ENCODE measurements at places on chromosomes 6 and 20.
A peak's percentile ranks its signal among the peaks of the same experiment; 100 is the strongest.

DNA sequence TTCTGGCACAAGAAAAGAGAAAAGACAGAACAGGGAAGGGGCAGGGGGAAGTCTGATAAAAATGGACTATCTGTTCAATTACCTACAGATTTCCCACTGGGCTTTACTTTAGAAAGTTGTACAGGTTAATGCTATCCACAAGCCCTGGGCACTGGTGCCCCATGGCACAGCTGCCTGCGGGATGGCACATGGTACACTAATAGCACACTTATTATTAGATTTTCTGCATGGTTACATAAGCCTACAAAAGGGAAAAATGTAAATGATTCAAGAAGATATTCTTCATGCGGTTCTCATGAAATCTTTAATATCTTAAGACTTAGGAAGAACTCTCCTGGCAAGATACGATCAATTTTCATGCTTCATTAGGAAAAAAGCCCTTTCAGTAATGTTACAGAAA, 137.5 kb downstream of the GMPR start:
- DNase-seq: no peak

DNA sequence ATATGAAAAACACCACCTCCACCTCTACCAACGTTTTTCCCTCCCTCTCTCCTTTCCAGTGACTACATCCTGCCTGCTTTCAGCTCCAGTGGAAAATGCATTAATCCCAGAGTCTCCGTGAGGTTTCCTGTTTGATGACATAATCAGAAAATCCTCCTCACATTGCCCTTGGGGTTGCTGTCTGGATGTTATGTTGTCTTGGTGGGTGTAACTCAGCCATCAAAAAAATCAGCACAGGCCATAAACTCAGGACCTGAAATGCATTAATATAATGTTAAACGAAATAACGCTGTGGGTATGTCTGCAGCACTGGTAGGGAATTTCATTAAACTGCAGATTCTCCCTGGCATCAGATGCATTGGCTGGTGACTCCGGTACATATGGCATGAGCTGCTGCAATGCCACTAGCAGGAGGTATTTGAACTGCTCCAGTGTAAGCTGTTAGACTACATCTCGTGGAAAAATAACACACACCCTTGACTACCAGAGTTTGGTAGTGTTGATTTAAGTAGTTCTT, 297.8 kb downstream of the PRL start:
- peak; percentile 38 for DNase-seq

GRCh38 chr20:9139106-9139833, 70.4 kb downstream of the PLCB4 start:
- DNase-seq: no peak

- DNase-seq: no peak
Measured at GRCh38 chr6:73858376-73858775, 162.4 kb downstream of the CD109 start.

DNA sequence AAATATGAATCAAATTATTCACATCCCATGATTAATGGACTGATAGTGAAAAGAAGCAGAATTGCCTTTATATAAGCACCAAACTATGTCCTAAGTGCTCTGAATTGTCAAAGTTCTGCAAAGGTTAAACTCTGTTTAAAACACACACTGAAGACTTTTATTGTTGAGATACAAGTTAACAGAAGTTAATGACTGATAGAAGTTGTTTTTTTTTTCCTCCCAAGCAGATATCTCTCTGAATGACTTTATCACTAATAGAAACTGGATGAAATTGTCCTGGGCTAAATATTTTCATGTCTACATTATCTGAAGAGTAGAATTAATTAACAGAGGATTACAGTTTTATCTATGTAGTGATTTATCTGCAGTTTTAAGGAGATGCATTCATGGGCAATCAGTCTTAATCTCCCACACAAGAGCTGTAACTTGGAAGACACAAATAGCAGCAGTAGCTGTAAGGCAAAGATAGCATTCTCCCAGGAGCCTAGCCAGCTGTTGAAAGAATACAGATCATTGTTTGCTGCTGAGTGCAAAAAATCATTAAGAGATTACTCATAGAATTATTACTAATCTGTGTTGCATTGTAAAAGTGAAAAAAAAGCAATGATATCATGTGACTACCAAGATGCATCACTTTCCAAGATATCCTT, 49.9 kb downstream of the BMP5 start:
- DNase-seq: no peak

- no peak for DNase-seq
Measured at GRCh38 chr20:515696-516095, 27.9 kb downstream of the CSNK2A1 start.

GRCh38 chr6:6811128-6812009, 222.8 kb downstream of the LY86 start:
- no peak for DNase-seq

DNA sequence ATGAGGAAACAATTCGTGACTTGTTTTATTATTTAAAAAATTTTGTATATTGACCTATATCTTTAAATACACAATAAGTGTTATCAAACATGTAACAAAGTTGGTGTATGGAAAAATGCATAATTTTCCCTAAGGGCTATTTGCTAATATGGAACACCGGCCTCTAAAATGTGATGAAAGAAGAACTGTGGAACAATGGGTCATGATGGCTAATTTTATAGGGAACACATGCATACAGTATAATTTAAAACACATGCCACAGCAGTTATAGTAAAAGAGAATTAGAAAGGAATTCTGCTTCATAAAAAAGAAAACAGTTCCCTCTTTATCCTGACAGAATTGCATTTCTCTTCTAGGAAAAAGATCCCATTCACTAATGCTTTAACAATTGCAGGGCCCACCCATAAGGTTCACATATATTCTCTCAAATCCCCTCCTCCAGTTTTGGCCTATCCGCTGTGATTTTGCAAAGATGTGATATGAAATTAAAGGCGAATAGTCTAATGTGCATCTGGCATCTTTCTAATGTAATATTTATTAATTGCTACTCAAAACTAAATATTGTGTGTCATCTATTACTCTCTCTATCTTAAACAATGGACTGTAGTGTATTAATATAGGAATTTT, 628.1 kb upstream of the CITED2 start:
- DNase-seq: no peak

DNA sequence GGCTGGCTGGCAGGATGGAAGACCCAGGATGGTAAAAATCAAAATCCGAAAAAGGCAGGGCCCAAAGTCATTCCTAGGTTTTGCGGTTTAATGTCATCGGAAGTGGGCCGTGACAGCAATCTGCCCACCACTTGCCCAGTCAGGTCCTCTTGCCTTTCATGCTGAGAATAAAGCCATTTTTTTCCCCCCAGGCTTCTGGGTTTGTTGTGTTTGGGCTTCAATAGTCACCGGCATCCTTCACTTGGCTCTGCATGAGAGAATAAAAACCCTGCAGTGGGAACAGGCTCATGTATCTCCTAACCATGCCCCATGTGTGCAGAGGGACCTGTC, 56.1 kb downstream of the MEP1A start:
- no peak for DNase-seq

DNA sequence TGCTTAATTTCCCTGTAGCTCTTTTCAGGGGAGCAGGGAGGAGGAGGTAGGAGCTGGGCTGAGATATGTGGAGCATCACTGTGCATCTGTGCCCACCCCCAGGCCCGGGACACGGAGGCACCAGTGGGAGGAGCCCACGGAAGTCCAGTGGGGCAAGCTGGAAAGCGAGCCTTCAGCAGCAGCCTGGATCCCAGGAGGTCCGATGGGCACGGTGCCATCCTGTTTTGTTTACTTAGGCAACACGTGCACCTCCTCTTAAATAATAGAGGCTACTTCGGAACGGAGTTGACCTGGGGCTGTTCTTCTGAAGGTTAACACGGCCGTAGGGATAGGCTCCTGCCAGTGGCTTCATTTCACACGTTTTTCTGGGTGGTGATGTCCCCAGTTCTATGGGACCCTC, 51.6 kb downstream of the CDH4 start:
- no peak for DNase-seq

DNA sequence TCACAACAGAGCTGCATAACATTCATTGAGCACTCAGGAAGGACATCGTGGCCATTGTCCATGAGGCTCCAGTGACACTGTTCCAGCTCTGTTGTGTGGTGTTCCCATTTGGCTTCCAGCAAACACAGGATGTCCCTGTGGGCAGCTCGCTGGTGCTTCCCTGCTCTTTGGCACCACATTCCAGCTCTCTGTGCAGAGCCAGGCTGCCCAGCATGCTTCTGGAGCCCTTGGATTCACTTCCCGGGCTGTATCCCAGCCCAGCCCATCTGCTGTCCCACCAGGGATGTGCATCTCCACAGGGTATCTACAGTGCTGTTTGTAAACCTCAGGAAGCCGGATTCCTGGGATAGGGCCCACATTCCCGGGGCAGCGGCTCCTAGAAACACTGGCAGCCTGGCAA, 57.2 kb downstream of the CTCFL start:
- no peak for DNase-seq

DNA sequence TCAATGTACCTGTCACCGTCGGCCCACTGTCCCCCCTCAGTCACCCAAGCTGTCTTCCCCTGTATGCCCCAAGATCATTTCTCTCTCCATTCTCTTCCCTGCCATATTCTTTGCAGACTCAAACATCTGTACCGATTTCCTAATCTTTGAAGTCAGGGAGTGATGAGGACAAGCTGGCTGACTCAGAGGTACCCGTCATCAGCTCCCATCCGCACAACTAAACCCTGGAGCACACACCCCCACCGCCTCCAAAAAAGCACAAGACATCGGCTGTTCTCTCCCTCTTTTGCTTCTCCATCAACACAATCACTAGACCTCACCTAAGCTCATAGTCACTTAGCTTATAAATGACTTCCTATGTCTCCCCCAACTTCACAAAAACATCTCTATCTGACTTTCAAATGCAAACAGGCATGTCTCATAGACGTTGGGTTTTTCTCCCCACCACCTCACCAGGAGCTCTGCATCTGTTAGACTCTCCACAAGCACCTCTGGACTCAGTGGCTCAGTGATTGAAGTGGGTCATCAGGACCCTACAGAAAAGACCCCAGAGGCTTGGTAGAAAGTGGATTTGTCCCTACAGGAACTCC, 11.5 kb upstream of the NFATC2 start:
- no peak for DNase-seq

DNA sequence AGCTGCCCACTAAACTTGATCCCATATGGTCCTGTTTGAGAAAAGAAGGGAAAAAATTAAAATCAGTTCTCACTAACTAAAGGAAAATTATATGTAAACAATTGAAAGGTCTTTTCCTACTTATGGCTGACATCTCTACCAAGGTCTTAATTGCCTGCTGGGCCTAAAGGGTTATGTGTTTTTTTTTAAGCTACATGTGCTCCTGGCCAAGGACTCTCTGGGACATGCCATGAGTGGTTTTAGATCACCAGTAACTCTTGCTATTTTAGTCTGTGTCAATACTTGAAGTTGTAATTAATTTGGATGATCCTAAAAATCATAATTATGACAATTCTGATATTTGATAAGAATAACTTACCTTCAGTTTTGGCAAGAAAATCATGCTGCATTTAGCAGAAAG, 35.9 kb upstream of the EYA4 start:
- no peak for DNase-seq

DNA sequence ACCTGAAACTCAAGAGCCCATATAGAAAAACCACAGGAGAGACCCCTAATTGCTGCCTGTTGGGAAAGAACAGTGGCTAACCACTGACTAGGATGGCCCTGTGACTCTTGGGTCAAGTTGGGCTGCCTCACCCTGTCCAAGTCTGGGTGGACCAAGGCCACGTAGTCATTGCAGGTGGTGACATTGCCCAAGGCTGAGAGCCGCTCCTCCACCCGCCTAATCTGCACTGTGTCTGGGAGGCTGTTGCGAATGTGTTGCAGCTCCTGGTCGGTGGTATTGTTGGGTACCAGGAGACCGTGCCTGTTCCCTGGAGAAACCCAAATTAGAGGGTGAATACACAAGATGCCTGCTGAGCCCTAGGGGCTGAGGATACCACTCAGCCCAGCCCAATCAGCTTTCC, 2.6 kb upstream of the MMP24OS start:
- DNase-seq: no peak

DNA sequence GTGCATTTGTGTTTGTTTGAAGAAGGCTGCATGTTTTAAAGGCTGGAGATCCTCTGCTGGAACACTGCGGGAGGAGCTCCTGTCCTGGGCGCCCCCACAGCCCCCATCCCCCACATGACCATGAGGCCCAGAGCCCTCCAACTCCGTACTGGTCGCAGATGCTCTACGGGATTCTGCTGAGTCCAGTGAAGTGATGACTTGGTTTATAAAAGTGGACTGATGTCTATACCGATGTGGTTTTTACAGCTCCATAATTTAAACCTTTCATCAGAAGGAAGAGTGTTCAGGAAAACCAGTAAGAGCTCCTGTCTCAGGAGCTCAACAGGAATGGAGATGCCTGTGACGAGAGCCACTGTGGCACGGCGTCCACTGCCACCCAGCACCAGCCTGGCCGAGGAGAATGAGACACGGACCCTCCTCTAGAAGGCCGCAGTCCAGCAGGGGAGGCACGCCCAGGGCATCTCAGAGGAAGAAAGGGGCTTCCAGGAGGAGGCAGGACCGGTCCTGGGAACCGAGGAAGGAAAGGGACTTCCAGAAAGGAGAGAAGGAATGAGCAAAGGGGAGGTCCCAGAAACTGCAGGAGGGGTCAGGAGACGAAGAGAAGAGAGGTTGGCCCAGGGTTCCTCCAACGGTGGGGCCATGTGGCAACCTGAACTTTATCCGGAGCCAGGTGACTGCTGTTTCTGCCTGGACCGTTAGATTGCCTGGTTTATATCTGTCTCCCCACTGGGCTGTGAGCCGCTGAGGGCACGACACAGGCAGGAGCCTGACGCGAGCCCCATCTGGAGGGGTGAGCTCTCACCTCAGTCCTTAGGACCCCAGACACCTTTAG, 26.9 kb downstream of the BFSP1 start:
- DNase-seq: no peak

GRCh38 chr6:83615025-83615999, 93.6 kb downstream of the SNAP91 start:
- peak; percentile 10 for DNase-seq

- no peak for DNase-seq
Measured at GRCh38 chr20:21398109-21399004, 1.0 kb upstream of the NKX2-4 start.

DNA sequence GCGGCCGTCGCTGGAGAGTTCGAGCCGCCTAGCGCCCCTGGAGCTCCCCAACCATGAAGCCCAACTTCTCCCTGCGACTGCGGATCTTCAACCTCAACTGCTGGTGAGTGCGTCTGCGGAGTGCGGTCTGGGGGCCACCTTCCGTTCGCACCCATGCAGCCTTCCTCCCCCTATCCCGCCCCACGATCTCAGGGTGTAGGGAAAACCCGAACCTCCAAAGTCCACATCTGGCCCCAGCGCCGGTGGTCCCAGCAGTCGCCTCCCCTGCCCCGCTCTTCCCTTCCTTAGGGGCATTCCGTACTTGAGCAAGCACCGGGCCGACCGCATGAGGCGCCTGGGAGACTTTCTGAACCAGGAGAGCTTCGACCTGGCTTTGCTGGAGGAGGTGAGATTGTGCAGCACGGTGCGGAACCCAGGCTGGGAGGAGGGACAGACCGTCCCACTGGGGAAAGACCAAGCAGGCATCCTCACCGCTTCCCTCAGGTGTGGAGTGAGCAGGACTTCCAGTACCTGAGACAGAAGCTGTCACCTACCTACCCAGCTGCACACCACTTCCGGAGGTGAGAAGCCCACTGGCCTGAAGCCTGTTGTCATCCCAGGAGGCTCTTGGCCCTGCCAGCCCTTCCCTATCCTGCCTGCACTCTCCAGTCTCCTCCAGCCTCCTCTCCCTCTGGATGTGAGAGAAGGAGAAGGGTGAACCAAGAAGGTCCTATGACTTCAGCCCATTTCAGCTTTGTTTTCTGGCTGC, 719 bp downstream of the SMPD2 start:
- DNase-seq: no peak

GRCh38 chr20:381581-382290, 1.2 kb downstream of the TRIB3 start:
- peak; percentile 50 for DNase-seq

Measured in amniotic stem cell (primary cell).